Naive thymus-derived CD8-positive, alpha-beta T cell (primary cell): ENCODE measurements at places on chromosomes 6 and 20.

GRCh38 chr20:48740292-48740649, 87.5 kb downstream of the PREX1 start:
- DNase-seq, result no peak

- no peak for DNase-seq
Measured at GRCh38 chr20:22106308-22106938, 401.0 kb downstream of the PAX1 start.

- DNase-seq, result no peak
Measured at GRCh38 chr20:62475027-62475771, 596 bp downstream of the GATA5 start.

- no peak for DNase-seq
Measured at GRCh38 chr6:84314377-84314898, 87.0 kb upstream of the CEP162 start.

DNA sequence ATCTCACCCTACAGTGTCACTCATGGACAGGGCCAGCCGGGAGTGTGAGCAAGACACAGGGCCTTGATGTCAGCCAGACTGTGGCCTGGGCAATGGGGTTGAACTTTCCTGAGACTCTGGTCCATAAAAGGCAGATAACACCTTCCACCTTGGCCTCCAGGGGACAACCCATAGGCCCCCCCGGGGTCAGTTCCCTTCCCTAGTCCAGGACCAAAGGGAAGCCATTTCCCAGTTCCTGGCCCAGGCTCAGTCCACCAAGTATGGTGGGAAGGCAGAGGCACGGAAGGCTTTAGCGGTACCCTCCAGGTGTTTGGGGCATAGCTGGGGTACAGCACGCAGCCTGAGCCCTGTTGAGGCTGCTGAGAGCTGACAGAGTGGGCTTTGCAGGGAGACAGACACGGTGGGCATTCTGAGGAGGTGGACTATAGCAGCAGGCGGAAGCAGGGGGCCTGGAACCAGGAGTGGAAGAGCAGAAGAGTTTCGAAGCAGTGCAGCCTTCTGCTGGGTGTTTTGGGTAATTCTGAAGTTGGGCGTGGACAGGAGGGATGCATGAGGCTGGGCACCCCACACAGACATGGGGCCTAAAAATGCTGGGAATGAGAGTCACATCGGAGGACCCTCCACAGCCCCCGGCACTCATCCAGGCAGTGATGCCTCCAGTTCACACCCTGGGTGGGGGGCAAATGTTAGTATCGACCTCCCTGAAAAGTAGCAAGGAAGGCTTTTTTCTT, 43.9 kb upstream of the CD93 start:
- DNase-seq, result no peak

DNA sequence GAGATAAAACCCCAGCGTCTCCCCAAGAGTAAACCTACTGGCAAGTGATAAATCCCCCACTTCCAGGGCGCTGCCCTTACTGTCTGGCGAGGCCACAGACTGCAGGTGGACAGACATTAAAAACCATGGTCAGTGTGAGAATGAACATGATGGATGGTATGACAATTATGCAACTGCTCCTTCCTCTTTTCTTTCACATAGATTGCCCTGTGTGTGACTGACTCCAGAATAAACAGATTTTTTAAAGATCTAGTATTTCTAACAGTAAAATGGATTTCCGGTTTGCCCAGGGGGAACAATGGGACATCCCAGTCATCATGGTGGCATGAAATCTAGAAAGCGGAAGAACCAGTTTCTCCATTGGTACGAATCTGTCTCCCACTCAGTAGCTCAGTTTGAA, 153.7 kb downstream of the FOXC1 start:
- no peak for DNase-seq

DNA sequence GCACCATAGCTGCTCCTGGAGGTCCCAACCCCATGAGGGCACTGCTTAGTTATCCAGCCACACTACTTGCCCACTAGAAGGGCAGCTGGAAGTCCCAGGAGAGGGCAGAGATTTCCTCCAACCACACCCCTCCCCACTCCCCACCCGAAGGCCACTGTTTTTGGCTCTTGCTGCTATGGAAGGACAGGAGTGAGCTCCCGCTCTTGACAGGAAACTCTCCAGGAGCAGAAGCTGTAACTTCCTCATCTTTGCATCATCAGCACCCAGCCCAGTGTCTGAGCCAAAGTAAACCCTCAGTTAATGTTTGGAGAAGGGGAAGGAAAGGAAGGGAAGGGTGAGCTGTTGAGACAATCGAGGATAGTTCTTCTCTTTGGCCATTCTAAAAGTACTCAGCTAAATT, 120.7 kb downstream of the MTFR2 start:
- DNase-seq, result no peak

DNA sequence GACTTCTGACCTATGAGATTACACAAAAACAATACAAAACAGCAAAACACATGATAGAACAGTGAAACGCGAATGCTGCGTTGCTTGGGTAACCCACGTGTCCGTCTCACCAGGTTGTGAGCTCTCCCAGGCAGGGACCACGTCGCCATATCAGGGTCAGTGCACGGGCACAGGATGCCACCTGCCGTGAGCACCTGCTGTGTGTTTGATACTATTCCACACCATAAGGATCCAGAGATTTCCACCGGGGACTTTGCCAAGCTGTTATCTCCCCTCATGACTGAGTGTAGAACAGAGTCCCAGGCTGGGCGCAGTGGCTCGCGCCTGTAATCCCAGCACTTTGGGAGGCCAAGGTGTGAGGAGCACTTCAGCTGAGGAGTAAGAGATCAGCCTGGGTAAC, 288.0 kb downstream of the BMP7 start:
- no peak for DNase-seq
